Forelimb muscle (tissue), 1 donor: ENCODE measurements at places on chromosomes 11 and 22. TPM values are rescaled to one million over a fixed set of nuclear protein-coding genes. Genes with fewer than 3 reads are reported as not detected.

- no peak for DNase-seq
Observed at GRCh38 chr22:33209930-33210784, 152.0 kb upstream of the SYN3 start.

DNA sequence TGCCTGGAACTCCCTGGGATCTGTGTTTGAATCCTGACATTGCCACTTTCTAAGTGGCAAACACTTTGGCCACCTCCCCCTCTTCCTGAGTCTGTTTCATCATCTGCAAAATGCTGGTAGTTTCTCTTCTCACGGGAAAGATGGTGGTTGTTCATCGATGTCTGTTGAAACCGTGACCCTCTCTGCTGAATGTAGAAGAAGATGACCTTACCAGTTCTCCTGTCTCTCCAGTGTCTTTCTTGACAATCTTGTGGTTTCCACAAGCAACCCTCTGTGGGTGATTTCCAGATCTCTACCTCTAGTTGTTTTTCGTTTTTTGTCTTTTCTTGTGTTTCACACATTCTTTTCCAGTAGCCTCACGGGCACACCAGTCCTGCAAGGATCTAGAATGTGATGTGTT, 27.5 kb downstream of the ZBTB16 start:
- DNase-seq = no peak

- no peak for DNase-seq
Observed at GRCh38 chr11:76610871-76611475, 59.6 kb downstream of the LRRC32 start.

- no peak for DNase-seq
Observed at GRCh38 chr11:76599041-76600013, 71.2 kb downstream of the LRRC32 start.

- no peak for DNase-seq
Observed at GRCh38 chr22:19759427-19760057, 1.0 kb upstream of the TBX1 start.

DNA sequence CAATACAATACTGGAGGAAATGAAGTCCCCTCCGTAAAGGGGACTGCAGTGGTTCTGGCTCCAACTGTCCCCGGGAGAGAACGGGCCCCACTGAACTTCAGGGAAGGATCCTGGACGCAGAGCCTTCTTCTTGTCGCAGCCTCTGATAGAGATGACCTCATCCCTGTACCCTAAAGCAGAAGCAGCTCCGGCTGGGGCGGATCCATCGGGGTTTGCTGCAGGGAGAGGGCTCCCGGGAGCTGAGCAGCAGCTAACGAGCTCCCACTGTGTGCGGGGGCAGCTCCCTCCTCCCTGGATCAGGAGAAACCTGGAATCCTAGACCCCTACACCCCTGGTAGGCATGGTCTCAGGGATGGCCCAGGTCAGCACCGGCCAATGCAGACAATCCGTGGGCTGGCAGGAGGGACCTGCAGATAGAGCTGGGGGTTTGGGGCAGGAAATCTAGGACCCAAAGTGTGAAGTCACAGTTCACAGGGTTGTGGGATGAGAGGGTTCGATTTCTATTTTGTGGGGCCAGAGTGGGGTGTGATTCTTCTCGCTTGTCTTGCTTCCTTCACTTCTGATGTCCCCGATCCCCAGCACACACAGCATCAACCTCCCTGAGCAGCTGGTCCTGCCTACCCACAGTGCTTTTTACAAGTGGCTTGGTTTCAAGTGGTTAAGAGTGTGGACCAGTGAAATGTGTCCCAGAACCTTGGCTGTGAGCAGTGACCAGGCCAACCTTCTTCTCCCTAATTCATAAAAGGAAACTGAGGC, 12.9 kb downstream of the KIAA0930 start:
- DNase-seq = no peak

DNA sequence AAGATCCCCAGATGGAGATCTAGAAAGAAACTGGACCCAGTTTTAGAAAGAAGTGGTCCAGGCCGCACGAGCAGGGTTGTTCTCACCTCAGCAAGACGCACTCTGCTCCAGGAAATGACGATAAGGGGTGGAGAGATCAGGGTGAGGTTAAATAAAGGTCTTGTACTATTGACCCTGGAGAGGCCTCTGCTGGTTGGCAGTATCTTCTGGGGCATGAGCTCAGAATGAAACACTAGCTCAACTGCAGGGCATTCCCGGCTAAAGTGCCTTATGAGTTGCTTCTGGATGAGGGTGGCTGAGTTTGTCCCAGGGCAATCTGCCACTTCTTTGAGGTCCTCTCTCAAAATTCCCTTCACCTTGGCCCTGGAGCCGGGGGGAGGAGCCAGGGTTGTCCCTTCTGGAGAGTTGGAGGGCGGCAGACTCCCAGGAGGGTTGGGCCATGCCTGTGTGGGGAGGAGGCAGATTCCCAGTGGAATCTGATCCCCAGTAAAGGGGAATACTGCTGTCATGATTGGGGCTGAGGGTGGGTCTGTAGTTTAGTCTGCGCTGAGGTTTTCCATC, 10.9 kb downstream of the USP2 start:
- no peak for DNase-seq

DNA sequence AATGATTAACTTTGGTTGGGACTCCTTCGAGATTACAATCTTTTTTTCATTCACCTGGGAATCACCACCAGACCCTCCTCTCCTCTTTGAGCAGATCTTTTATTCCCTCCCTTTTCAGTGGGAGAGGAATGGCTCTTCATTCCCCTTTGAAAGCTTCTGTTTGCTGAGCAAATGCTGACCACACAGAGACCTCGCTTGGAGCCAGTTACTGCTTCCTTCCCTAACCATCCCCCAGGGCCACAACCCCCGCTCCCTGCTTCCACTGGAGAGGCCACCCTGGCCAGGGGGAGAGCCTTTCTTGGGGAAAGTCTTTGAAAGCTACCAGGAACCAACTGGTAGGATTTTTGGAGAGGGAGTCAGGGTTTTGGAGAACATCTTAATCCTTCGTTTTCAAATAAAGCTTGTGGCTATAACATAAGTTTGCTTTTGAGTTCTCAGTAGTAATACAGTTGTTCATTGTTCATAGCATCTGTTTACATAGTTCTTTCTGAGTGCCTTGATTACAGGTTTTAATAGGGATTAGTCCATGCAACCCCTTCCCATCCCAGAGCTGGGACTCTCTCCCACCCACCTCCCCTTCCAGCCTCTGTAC, 138.4 kb downstream of the DBX1 start:
- DNase-seq = no peak

- DNase-seq = no peak
Observed at GRCh38 chr11:456533-456932, 6.5 kb downstream of the PTDSS2 start.

- no peak for DNase-seq
Observed at GRCh38 chr22:30955153-30955552, 13.4 kb downstream of the MORC2 start.

- DNase-seq = no peak
Observed at GRCh38 chr22:22556995-22557925, 1.8 kb downstream of the PRAME start.

DNA sequence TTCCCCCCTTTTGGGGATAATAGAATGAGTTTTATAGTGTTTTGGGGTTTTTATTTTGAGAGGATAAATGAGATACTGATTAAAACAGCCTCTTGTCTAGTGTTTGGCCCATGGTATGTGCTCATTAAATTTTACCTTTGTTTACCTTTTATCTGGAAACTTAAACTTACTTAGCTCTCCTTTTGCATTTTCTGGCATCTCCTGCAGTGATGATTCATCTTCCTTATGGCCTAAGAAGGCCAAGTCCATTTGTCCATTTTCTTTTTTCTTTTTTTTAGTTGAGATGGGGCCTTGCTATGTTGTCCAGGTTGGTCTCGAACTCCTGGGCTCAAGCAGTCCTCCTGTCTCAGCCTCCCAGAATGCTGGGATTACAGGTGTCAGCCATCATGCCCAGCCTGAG, 156.3 kb downstream of the COMMD9 start:
- no peak for DNase-seq

DNA sequence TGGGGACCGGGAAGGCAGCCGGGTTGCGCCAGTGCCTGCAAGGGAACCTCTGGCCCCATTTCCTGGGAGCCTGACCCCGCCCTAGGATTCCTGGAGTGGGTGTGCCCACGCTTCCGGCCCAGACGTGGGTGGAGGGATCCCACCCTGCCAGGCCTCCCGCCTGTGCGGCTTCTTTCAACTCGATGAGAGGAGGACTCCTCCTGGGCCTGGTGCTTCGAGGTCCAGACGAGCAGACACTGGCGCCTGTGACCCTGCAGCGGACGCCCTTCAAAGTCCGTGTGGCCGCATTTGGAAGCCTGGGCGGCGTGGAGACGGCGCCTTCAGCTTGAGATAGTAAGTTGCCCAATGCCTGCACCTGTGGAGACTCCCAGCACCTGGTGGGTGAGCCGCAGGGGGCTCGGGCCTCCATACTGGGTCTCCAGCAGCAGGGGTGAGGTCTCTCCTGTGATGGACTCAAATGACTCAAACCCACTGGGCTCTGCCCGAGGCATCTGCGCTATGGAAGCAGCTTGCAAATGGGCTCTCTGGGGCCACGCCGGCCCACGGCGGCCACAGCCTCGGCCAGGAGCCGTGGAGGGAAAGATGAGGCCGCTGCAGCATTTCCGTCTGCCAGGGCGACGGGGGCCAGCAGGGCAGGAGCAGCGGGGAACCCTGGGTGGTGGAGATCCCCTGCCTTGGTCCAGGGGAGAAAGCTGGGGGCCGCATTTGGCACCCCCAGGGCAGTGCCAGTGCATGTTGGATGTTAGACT, 64.3 kb upstream of the PPARA start:
- no peak for DNase-seq

GRCh38 chr11:57680552-57680874, 12.6 kb downstream of the ZDHHC5 start:
- no peak for DNase-seq

DNA sequence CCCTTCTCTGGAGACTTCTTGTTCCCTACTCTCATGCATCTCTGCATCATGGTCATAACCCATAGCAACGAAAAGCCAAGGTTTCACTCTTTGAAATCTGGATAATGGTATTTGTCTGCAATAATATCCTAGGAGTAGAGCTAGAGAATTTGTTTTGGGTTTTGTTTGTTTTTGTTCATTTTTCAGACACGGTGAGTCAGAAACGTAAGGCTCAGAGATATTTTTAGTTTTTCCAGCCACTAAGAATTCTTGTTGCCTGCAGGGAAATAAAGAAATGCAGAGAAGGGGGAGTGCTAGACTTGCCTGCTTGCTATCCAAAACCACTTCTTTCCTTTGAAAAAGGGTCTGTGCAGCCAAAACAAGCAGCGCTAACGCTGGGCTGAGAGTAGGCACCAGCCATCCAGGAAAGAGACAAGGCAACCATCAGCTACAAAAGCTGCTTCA, 26.0 kb downstream of the POU2AF3 start:
- DNase-seq = no peak

GRCh38 chr11:995752-996420, 40.6 kb downstream of the MUC6 start:
- DNase-seq = no peak

DNA sequence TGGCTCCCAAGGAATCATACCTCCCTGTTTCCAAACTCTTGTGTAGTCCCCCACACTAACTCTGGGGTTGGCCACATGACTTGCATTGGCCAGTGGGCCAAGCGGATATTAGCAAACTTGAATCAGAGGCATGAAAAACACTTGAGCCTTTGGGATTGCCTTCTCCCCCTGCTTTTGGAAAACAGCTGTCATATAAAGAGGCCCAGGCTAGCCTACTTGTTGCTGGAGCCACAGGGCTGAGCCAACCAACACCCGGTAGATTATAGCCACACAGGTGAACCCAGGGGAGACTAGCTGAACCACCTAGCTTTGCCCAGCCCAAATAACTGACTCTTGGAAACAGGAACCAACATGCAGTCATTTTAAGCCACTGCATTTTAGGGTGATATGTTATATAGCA, 354.8 kb downstream of the TENM4 start:
- DNase-seq = no peak

GRCh38 chr11:44529895-44530412, 35.5 kb upstream of the CD82 start:
- DNase-seq = no peak

- DNase-seq = no peak
Observed at GRCh38 chr11:122670131-122670530, 14.6 kb downstream of the UBASH3B start.

DNA sequence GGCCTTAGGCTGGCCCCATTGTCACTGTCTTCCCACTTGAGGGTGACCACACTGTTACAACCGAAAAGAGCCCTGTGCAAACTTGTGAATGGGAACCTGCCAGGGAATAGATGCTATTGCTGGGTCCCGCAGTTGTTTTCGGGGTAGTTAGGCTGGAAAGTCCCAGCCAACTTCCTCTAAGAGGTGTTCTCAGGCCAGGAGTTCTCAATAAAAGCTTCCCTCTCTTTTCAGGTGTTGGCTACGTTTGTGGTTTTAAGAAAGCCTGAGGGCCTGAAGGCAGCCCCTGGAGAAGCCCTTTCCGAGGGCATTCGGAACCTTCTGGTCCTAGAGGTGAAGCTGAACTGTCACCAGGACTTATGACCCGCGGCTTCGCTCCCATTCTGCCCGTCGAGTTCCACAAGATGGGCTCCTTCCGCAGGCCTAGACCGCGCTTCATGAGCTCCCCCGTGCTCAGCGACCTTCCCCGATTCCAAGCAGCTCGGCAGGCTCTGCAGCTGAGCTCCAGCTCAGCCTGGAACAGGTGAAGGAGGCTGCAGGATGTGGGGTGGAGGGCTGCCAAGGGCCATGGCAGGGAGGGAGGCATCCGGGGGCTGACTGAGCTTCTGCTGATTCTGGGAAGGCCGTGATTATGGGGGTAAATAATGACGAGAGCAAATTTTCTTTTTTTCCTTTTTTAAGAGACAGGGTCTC, 104.8 kb downstream of the PRR5L start:
- DNase-seq = no peak

DNA sequence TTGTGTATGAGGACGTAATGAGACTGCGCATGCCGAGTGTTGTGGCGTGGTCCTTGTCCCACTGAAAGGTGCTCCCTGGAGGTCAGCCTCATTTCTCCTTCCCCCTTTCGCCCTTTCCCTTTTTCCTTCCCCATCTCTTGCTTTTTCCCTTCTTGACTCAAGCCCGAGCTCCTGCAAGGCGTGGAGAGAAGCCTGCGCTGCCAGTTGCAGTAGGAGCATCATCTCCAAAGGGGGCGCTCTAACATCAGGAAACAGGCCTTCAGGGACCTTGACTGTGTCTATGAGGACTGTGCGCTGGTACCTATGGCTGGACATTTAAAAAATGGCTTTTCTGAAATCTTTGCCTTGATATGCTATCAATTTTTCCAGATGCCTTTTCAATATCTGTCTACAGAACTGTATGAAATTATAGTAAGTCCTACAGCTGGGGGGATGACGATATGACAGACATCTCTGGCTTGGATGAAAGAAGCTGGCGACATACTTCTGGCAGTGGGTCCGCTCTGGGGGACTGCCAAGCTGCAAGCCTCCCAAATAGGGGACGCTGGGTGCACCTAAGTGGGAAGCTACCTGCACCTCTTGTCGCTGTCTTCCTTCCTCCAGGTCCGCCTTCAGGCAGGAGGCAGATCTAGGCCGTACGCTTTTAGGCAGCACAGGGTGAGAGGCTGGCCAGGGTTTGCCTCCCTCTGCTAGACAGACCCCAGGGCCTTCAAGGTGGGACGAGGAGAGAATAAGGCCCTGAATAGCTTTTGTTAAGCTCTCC, 96.5 kb downstream of the NXPE2 start:
- no peak for DNase-seq

The C11orf16 gene
- not detected for polyA plus RNA-seq

The PNPLA5 gene
- not detected for polyA plus RNA-seq

The OAF gene
- 48.6 TPM for polyA plus RNA-seq

The FREY1 gene
- 0.43 TPM for polyA plus RNA-seq

The OR51B4 gene
- polyA plus RNA-seq = not detected

The OR4A47 gene
- polyA plus RNA-seq = not detected
